ENCODE measurements at places on chromosomes 2 and 18.

DNA sequence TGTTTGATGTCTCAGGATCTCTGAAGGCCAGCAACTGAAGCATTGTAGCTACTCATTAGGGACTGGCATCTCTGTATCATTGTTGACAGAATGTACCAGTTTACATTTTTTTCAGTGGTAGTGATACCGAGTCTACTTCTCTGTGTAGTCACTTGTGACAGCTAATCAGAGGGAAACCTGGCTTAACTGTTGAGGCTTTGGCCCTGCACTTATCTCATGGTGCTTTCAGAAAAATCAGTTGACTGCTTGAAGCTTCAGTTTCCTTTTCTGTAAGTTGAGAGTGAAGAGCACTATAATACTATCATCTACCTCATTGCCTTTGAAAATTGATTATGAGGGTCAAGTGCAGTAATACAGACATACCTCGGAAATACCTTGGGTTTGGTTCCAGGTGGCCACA is 90.0 kb downstream of the COMMD1 start:
- DNase-seq = no peak

DNA sequence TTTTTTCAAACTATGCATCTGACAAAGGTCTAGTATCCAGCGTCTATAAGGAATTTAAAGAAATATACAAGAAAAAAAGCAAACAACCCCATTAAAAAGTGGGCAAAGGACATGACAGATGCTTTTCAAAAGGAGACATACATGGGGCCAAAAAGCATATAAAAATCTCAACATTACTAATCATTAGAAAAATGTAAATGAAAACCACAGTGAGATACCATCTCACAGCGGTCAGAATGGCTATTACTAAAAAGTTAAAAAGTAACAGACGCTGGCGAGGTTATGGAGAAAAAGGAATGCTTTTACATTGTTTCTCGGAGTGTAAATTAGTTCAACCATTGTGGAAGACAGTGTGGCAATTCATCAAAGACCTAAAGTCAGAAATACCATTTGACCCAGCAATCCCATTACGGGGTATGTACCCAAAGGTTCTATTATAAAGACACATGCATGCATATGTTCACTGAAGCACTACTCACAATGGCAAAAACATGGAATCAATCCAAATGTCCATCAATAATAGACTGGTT is 643.1 kb upstream of the LRRTM1 start:
- DNase-seq = no peak

- DNase-seq = no peak
Observed at GRCh38 chr18:59783138-59783537, 85.9 kb upstream of the CCBE1 start.

- no peak for DNase-seq
Observed at GRCh38 chr2:161796192-161796591, 172.0 kb downstream of the SLC4A10 start.

DNA sequence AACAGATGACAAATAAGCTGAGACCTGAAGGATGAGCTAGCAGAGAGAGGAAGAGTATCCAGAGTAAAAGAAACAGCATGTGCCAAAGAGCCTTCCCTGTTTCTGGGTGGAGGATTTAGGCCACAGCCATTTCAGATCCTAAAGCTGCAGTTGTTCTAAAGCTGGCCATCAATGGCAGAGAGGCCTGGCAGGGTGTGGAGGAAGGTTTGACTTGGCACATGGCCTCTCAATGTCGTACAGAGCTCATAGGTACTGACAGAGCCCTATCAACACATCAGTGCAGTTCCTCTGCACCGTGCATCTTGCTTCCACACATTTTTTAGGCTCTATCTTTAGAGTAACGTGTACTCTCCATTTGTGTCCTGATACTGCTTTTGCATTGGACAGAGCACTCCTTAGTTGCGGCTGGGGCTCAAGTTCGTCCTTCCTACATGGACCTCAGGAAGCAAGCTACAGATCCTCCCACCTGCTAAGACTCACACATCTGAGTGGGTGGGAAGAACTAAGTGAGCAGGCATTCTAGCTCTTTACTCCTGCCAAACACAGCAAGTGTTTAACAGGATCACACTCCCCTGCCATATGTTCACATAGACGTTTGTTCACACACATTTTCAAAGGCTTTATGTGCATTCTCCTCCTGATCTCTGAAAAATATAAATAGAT is 3.0 kb upstream of the CHMP3 start:
- no peak for DNase-seq

DNA sequence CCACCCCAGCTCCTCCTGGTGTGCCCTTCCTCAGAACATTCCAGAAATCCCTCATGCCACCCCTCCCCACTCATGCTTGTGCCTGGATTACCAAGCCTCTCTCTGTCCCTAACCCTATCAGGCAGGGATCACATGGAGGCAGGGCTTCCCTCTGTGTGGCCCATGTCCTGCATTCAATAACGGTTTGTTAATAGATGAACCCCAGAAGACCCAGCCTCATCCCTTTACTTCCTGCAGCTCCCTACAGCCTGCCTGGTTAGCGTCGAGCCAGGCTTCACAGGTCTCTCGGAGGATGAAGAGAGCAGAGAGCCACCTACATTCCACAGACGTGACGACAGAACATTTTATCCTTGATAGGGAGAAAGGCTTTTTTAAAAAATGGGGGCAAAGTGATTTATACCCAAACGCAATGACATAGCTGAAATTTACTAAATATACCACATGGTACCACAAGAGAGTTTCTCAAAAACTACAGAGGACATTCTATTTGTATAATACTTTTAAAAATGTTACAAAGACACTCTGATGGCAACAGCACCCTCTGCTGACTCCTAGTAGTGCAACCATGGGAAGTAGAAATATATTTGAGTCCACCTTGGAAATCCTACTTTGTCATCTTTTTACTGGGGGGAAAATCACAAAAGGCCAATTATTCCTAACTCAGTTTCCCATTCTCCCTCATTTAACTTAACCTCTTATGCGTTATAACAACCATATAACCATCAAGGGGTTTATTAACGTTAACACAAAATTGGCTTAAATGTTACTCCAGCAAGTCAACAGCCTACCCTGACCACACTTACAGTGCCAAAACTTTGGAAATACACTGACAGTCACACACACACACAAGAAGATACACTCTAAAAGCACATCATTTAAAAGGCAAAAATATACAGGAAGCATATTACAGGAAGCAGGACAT is 30.7 kb downstream of the FBXO15 start:
- DNase-seq = no peak

- DNase-seq = peak; percentile 27
Observed at GRCh38 chr2:150485114-150485870, 2.2 kb downstream of the RND3 start.

DNA sequence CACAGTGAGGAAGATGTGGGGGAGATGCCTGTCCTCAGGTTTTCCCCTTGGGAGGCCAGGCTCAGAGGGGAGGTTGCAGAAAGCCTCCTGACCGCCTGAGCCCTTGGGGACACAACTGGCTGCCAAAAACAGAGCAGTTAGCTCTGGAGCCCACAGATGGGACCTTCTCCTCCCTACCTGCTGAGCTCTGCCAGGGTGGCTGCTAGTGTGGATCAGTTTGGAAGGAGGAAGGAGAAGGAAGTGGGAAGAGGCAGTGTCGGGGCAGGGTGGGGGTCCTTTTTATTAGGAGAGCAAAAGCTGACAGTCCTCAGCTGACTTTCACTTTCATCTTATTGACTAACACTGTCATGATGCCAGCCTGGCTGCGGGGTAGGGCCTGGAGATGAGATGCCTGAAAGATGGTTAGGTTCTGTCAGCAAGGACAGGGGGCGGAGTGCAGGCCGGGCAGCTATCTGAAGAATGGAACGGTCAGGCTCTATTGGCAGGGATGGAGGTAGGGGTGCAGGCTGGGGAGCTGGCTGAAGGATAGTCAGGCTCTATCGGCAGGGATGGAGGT is 188.5 kb upstream of the HDAC4 start:
- DNase-seq = no peak

DNA sequence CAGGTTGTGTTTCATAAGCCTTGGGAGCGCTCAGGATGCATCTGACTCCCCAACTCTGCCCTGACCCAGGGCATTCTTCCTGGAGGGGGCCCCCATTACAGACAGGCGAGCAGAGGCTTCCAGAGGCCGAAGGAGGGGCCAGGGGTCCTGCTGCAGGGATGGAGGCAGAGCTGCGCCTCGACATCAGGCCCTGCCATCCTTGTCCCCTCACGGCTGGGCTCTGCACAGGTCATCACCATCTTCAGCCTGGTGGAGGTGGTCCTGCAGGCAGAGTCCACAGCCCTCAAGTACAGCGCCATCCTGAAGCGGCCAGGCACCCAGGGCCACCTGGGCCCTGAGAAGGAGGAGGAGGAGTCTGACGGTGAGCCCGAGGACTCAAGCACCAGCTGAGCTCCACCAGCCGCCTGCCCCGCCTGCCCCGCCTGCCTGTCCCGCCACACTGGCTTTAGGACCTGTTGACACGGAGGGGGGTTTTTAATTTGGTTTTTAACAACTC is 42.3 kb upstream of the ALPP start:
- DNase-seq = no peak

GRCh38 chr2:64021578-64021977 is 2.4 kb upstream of the VPS54 start:
- DNase-seq = no peak

DNA sequence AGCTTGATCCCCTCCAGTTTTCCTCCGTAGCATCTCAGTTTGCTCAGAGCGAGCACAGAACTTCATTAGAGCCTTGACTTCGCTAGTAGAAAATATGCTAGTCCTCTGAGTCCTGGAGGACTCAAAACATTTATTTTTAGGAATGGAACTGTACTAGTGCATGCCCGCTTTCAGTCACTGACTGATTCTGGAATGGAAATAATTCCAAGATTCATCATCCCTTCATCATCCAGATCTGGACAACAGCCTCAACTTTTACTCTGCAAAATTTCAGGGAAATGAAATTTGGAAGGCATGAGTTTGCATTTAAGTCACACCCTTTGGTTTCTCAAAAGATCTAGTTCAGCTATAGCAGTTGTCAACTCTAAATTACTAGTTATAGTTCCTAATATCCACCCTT is 304.6 kb downstream of the XIRP2 start:
- DNase-seq = no peak

- no peak for DNase-seq
Observed at GRCh38 chr2:37570773-37571586, 100.5 kb downstream of the CDC42EP3 start.

GRCh38 chr2:126777620-126777978 is 121.1 kb upstream of the TEX51 start:
- DNase-seq = no peak

DNA sequence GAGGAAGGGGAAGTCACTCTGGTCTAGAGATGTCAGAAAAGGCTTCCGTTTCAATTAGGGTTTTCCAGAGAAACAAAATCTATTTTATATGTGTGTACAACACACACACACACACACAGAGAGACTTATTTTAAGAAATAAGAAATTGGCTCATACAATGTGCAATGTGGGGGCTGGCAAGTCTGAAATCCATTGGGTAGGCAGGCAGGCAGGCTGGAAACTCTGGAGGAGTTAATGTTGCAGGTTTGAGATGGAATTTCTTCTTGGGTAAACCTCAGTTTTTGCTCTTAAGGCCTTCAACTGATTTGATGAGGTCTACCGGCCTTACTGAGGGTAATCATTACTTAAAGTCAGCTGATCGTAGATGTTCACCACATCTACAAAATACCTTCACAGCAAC is 62.6 kb downstream of the MDH1 start:
- DNase-seq = no peak

Measured in D721Med (cell line).